ENCODE measurements at places on chromosomes 2 and 18.

DNA sequence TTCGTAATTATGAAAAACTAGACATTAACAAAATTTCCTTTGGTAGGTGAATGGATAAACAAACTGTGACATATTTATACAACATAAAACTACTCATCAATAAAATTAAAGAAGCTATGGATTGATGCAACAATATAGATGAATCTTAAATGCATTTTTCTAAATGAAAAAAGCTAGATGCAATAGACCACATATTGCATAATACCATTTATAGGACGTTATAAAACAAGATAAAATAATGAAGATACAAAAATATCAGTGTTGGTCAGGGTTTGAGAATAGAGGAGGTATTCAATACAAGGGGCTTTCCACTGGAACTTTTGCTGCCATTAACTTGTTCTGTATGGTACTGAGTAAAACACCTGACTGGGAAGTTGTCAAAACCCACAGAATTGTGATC, 314.4 kb downstream of the GRB14 start:
- no peak for DNase-seq

- no peak for DNase-seq
These were observed 134.7 kb downstream of the MSTN start for GRCh38 chr2:189927823-189928222.

- peak; percentile 79 for DNase-seq
These were observed 66.8 kb downstream of the CRACDL start for GRCh38 chr2:98869272-98869641.

GRCh38 chr18:12520442-12520992, 112.8 kb downstream of the PRELID3A start:
- DNase-seq: no peak

- no peak for DNase-seq
These were observed 18.3 kb upstream of the TAF4B start for GRCh38 chr18:26207937-26208336.

All from NCI-H1436 (cell line).